ENCODE measurements at places on chromosomes 7 and 10.
A peak's percentile ranks its signal among the peaks of the same experiment; 100 is the strongest.

DNA sequence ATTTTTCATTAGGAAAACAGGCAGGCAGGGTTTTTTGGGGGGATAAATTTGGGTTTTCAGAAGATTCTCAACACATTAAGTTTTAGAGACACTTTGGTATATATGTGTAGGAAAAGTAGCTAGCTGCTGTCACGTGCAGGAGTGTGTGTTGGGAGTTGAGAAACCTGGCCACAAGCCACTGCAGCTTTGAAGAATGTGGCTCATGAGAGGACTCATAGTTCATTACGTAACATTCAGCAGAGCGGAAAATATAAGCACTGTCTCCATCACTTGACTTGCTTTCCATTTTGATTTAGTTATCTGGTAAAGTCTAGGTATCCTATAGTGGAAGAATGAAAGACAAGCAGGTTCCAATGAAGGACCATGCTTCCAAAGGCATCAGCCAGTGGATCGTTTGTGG, 31.2 kb downstream of the SMNDC1 start:
- peak; percentile 16 for DNase-seq

DNA sequence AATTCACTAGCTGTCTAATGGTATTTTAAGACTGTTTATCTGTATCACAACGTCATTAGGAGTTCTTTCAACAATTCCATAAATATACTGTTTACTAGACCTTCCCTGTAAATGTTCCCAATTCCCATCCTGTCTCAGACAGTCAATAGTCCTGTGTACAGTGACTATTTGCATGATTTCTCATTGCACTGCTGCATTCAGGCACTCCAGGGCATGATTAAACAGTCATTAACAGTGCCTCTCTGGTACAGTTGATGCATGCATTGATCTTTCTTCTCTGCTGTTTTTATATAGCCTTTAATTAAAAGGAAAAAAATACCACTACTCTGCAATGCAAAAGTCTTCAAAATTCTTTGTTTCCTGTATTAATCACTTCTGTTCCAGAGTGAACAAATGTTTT, 51.5 kb upstream of the MTURN start:
- DNase-seq, result no peak

DNA sequence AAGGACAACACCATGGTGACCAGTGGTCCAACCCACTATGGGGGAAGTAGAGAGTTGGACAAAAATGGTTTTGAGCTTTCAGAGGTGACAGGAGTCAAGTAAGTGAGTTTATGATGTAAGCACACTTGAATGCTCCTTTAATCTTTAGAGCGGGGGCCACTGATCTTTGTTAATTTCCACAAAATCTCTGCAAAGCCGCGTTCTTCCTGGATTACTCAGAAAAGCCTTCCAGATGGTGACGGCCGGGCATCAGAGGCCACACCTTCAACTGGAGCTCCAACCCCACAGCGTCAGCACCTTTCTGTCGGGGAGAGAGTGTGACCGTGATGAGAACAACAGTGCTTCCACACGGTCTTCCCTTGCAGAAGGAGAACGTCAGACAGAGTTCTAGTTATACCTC, 35.2 kb upstream of the KLF6 start:
- no peak for DNase-seq

DNA sequence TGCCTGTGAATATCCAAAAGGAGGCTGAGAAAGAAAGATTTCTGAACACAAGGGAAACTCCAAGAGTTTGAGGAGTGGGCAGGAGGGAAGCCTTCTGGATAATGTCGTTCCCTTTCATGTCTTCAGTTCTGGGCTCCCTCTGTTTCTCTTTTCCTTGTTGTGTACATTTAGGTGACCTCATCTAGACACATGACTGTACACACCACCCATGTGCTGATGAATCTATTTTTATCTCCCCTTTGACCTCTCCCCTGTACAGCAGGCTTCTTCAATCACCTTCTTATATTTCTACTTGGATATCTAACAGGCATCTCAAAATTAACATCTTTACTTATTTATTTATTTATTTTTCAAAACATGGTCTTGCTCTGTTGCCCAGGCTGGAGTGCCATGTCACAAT, 363.1 kb downstream of the GATA3 start:
- DNase-seq, result no peak

GRCh38 chr7:116353647-116354046, 143.3 kb downstream of the TES start:
- no peak for DNase-seq

GRCh38 chr10:132987671-132988571, 45.6 kb upstream of the CFAP46 start:
- DNase-seq, result no peak

GRCh38 chr10:103493362-103493915, at the start of gene NEURL1:
TSS of gene NEURL1 (plus strand) at chr10:103493705. CDS start at chr10:103494388, 683 bp downstream.
- DNase-seq, result peak; percentile 8

- DNase-seq, result no peak
These were observed 53.8 kb upstream of the AGK start for GRCh38 chr7:141497391-141497790.

GRCh38 chr7:100711369-100711768, 5.4 kb downstream of the POP7 start:
- DNase-seq, result no peak

DNA sequence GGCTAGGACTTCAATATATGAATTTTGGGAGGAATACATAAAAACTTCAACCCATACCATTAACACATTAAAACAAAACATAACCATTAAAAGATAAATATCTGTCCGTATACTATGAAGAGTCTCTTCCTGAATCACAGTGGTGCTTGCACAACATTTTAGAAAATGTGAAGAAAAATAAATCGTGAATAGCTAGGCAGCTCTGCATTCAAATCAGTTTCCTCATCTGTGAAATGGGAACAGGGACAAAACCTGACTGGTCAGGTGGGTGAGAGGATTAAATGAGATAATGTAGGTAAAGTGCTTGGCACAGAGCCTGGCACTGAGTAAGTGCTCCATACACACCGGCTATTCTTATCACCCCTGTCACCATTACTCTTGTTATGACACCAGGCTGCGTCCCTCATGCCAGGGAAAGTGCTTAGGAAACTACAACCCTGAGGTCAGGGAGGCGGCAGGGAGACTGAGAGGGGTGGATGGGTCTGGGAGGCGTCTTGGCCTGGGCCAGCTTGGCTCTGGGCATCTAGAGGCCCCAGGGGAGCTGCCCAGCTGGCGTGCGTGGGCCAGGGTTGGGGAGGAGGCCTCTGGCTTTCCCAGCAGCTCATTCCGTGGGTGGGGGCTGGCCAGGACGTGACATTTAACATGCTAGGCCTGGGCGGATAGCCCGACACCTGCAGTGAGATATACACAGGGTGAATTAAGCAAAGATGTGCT, 78.3 kb downstream of the SH3PXD2A start:
- no peak for DNase-seq

Measured in stimulated activated naive CD4-positive, alpha-beta T cell treated with Interleukin-2 at 50 U/mL for 16 hours (primary cell).